Stimulated activated CD4-positive, alpha-beta T cell treated with anti-CD3 and anti-CD28 coated beads, TNF-alpha, amount 100 ng/mL, for 24 hours (primary cell): ENCODE measurements at places on chromosomes 2 and 18.

DNA sequence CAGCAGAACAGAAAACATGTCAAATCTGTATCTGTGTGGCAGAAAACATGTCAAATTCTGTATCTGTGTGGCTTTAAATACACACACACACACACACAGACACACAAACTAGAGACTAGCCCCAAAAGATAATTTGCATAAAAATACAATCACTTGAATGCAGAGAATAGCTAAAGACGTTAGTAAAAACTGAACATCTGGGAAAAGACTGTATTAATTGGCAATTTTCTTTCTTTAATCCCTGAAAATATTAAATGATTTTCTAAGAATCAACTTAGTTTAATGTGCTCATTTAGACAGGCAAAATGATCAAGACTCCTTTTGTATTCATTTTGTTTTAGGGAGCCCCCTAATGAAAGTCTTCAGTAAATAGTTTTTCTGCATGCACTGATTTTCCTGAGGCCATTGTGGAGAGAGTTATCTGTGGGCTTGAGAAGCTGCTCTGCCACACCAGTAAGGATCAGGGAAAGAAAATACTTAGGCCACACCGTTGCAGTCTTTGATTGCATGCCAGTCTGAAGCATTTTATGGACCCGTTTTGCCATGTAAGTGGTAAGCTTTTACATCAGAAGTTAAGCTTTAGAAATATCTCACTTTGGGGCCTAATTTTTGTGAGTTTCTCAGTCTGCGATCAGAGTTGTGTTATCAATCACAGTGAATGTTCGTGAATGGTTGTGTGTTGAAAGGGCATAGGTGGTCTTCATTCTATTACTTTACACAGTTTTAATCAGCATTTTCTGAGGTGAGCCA, 2.2 kb downstream of the SPATS2L start:
- no peak for DNase-seq

DNA sequence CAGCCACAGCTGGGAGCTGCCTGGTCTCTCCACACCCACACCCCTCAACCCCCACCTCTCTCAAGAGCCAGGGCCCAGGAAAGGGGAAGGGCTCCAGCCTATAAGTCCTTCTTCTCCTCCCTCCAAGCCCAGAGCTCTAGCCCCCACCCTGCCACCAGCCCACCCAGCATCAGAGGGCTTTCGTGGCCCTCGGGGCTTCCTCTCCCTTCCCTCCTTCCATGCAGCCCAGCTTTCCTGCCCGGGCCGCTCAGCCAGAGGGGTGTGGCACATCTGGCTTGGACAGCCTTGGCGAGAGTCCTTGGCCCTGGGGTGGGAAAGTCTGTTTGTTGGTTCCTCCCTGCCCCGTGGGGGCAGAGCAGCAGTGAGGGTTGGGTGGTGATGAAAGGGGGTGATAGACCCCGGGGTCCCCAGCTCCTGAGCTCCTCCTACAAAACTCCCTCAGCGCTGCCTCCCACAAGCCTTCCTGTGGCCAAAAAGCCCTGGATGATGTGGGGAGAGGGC, 7.0 kb downstream of the TNS1 start:
- DNase-seq, result no peak

GRCh38 chr18:48077291-48077690, 146.8 kb upstream of the SMAD2 start:
- no peak for DNase-seq

DNA sequence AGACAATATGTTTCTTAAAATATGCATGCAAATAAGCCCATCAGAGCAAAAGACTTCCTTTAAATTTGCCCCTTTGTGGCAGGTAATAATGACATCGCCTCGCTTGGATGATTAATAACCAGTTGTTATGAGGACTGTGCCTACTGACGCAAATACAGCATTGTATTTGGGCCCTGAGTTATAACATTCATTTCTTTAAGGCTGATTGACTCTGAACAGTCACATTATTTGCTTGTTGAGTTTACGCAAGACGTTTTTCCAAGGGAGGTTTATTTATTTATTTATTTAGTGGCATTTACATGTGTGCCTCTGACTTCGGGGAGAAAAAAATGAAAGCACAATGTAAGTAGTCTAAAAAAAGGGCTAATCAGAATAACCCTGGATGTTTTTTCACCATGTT, 88.3 kb downstream of the SLC8A1 start:
- DNase-seq, result no peak

DNA sequence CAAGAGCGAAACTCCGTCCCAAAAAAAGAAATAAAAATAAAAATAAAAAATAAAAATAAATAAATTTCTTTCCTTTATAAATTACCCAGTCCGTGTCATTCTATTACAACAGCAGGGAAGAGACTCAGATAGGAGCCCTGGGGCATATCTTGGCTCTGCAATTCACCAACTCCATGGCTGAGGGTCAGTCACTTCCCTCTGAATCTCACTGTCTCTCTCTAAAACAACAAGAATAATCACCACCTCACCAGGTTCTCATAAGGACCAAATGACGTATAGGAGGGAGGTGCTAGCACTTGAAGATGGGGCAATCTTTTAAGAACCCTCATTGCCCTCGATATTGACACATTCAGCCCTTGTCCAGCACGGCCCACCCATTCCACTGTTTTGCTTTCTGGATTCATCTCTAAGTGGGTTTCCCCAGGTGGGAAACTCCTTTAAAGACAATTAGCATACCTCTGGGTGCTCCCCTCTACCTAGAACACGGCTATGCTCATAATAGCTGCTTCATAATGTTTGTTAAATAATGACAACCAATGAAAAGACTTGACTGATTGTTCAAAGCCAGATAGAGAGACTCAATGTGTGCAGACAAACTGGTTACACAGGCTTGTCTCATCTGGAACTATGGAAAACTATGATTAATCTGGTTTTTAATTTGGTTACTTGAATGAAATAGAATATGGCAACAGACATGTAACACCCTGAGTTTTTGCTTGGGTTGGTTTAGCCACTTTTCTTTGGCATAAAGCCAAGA, 15.1 kb downstream of the MYCN start:
- no peak for DNase-seq

DNA sequence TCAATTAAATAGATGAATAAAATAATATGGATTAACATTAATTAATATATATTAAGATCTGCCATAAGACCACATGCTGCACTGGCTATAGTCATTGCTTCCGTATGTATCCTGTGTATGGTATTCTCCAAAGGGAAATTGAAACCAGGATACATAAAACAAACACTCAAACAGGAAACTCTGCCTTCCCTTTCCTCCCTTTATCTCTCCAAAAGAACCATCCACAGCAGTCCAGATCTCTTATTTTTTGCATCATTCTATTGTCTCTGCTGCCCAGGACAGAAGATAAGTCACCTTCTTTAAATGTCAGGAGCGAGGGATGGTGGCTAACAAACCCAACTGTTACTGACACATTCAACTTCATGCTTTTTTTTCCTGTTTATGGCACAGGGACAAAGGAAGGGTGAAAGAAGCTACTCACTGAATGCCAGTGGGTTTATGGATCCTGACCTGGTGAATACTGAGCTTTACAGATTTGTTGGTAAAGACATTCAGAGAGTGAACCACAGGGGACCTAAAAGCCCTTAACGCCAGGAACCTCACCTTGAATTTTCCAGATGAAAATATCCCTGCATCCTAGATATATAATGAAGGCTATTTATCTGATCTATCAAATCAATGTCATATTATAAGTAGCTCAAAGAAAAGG, 67.5 kb downstream of the CSRNP3 start:
- DNase-seq, result no peak

- peak; percentile 28 for DNase-seq
Measured at GRCh38 chr2:102082571-102083392, 59.8 kb upstream of the IL1R1 start.

GRCh38 chr2:199019898-199020507, 437.7 kb downstream of the SATB2 start:
- no peak for DNase-seq

DNA sequence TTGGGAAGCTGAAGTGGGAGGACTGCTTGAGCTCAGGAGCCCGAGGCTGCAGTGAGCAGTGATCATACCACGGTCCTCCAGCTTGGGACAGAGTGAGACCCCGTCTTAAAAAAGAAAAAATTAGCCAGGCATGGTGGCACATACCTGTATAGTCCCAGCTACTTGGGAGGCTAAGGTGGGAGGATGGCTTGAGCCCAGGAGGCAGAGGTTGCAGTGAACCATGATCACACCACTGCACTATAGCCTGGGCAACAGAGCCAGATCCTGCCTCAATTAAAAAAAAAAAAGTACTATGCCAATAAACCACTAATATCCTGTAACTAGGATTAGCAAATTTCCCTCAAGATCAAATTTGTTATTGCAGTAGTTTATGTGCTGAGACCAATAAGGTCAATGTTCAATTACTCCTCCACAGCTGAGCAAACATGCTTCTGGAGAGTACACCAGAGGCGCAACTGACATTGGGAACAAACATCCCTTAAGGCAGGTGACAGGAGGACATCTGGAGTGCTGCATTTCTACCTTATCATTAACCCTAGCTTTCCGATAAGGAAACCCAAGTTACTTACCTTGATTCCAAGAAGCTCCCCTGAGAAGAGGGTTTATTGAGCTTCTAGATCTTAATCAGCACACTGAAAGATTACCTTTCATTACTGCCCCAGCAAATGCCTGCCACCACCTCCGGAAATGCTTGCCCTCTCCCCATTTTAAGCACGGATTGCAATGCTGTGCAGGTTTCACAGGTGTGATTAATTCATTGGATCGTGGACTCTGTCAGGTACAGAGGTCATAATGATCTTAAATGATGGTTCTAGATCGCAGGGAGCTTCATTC, 26.2 kb downstream of the MGAT4A start:
- DNase-seq, result no peak

DNA sequence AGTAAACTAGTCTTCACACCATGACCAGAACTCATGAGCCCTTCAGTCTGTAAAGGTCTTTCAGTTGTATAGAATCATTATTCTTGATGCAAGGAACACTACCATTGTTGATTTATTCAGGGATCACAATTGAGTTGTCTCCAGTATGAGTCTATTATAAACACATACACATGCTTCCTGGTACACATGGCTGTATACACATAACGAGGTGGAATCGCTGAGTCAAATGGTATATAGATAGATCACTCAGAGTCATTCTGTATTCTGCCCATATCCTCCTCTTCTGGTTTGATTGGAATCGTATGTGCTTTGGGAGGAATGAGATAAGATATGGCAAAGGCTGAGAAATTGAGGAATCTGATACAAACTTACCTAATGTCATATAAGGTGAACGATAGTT, 216.0 kb downstream of the UBE2E3 start:
- no peak for DNase-seq

GRCh38 chr2:218406949-218407618, 7.4 kb downstream of the CTDSP1 start:
- peak; percentile 27 for DNase-seq

GRCh38 chr2:85795331-85796045, 41.7 kb downstream of the ATOH8 start:
- no peak for DNase-seq

GRCh38 chr18:61595615-61596251, 262.5 kb downstream of the CDH20 start:
- no peak for DNase-seq
